Lower leg skin (tissue), 4 donors: ENCODE measurements at places on chromosomes 7 and 10.
A peak's percentile ranks its signal among the peaks of the same experiment; 100 is the strongest.

DNA sequence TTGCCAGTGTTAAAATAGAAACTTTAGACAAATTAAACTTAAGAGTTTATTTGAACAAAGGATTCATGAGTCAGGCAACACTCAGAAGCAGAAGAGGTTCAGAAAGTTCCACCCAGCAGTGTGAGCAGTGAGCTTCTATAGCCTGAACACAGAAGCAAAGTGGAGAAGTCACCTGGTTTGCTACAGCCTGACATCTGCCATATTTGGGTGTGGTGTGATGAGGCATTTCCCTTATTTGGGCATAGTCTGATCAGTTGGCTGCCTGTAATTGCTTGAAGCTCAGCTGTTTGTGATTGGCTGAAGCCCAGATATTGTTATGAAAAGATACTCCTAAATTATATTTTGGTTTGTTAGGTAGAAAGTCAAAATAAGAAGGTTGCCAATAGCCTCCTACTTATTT is 39.1 kb downstream of the VWC2 start:
- DNase-seq: no peak

GRCh38 chr7:132759482-132760243 is 183.4 kb upstream of the PLXNA4 start:
- DNase-seq: no peak

DNA sequence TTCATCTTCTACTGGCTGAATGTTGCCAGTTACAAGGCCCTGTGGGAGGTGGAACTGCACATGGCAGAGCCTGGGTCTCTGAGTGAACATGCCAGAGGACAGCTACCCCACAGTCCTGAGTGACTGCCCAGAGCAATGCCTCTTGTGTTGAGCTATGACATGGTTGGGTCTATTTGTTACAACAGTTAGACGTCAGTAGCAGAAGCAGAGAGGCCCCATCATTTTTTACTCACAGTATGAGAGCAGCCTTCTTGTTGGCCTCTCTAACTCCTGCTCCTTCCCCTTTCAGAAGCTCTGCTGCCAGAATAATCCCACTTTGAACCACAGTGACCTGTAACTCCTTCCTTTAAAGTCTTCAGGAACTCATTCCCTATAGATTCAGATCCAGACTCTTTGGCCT is 30.8 kb upstream of the NRP1 start:
- DNase-seq: no peak

- DNase-seq: no peak
Measured at GRCh38 chr7:145831616-145832206, 284.9 kb upstream of the CNTNAP2 start.

- DNase-seq: no peak
Measured at GRCh38 chr10:104123397-104123796, 1.4 kb downstream of the SFR1 start.

GRCh38 chr7:6252341-6252746 is 20.1 kb downstream of the CYTH3 start:
- DNase-seq: no peak

DNA sequence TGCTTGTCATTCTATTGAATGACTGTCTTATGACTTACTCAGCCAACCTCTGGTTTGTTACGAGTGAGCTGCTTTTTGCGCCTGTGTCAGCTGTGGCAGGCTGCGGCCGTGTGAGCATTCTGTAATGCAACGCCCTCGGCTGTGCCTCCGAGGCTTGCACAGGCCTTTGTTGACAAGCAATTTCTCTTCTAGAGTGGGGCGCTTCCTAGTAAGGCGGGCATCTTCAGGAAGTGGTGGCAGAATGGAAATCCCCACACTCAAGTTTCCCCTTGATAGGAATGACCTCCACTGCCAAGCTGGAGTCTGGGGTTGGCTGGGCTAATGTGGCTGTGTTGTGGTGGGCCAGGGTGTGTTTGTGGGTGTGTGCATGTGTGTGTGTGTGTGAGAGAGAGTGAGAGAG is 20.2 kb upstream of the TMEM178B start:
- DNase-seq: no peak

DNA sequence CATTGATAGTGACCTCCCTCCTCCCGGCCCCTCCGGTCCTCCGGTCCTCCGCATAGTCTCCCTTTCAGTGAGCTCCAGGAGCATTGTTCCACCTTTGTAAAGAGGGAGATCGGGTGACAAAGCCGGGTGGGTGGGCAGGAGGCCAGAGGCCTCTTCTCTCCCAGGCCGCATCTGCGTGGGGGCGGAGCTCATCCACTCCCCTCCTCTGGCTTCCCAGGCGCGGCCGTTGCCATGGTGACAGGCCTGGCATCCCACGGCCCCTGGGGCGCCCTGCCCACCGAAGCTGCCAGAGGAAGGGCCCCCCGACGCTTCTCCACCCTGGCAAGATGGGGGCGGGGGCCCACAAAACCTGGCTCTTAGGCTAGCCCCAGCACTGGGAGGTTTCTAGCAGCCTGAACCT is 4.4 kb upstream of the FZD9 start:
- no peak for DNase-seq

DNA sequence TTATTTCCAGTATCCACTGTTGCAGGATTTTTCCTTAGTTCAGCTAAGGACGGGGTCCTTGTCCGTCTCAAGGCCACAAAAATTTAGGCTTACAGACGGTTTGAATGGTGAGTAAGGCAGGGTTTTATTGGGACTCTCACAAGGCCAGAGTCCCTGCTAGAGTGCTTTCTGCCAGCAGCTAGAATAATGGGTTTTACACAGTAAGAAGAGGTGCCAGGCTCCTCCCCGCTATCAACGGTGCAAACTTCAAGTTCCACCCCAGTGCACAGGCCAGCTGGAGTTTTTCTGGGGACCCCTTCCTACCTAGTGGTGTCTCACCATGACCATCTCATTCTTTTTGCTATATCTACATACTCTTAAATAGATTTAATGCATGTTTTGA is 198.5 kb upstream of the KCTD7 start:
- DNase-seq: no peak

DNA sequence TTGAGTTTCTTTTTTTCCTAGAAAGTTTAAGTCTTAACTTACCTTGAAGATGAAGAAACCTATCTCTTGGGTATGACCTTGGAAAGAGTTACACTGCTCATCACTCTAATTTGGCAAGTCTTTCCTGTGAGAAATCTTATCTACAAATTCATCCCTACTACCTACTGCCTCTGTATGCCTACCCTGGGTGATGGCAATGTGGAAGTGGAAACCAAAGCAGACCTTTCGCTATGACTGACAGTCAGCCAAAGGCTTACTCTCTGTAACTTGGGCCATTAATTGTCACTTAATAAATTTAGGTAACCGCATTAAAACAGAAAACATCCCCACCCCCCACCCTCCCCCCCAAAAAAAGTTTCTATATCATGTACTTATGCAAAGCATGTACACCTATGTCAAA is 103.9 kb downstream of the CNOT4 start:
- DNase-seq: no peak

DNA sequence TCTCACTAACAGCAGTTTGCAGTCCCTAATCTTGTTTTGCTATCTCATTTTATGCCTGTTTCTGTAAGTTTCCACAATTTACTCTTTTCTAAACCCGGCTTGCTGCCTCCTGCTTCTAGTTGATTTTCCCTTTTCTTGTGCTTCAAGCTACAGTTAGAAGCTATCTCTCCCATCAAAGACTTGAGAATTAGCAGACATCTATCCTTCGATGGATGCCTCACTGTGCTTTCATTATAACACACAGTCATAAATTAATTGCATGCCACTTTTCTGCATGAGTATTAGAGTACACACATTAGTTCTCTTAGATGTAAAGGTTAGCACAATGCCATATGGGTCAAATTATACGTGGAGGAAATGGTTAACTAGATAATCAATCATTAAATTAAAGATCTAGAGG is 48.7 kb downstream of the SEMA3A start:
- DNase-seq: no peak

DNA sequence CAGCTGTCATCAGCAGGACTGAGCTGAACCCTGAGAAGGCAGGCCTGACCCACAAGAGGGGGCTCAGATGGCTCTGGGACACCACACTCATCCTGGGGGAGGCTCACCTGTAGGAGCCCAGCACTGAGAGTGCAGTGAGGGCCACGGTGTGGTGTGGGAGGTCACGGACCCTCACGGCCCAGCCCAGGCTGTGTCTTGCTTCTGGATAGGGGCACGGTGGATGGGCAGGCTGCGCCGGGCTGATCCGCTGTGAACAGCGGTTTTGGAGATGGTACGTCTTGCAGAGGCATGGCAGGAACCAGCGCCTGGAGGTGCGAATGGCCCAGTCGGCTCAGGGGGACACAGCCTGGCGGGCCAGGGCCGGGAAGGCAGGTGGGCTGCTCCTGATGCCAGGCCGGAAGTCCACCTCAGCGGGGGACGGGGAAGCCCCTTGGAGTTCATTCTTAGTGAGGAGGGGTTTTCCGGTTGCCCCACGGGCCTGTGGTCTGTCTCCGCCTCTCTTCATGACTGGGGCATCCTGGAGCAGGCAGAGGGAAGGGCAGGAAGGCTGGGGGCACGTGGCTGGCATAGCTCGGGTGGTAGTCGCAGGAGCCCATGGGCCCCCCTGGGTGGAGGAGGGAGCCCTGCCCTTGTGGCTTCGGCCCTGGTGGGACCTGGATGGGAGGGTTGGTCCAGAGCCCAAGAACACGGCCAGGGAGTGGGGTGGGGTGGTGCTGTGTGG is 112.5 kb downstream of the UNCX start:
- no peak for DNase-seq

- DNase-seq: no peak
Measured at GRCh38 chr7:141573511-141573910, 22.3 kb downstream of the AGK start.

- no peak for DNase-seq
Measured at GRCh38 chr10:127064474-127064873, 131.9 kb downstream of the INSYN2A start.

DNA sequence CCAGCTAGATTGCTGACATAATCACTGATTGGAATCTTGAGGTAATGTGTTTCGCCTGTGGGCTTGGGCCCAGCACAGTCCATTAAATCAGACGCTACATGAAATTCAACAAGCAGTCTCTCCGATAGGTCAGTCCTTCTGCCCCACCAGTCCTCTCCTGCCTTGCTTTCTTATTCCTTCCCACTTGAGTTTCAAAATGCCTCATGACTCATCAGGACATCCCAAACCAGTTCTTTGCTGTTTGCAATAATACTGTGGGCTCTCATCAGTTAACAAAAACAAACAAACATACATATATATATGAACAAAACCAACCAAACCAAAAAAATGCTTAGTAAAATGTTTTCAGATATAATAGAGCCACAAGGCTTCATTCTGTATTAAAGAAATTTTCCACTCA is 599.0 kb downstream of the SORCS1 start:
- DNase-seq: no peak

GRCh38 chr10:59383436-59383835 is 21.1 kb upstream of the FAM13C start:
- DNase-seq: no peak

DNA sequence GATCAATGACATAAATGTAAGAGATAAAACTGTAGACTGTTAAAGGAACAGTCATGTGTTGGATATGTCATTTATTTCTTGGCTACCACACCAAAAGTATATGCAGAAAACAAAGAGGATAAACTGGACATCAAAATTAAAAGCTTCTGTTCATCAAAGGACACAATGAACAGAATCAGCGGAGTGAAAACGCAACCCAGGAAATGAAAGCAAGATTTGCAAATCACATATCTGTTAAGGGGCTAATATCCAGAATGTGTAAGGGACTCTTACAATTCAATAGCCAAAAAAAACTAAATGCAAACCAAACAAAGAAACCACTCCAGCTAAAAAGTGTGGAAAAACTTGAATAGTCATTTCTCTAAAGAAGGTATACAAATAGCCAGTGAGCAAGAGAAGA is 164.3 kb downstream of the ZMYND11 start:
- no peak for DNase-seq

DNA sequence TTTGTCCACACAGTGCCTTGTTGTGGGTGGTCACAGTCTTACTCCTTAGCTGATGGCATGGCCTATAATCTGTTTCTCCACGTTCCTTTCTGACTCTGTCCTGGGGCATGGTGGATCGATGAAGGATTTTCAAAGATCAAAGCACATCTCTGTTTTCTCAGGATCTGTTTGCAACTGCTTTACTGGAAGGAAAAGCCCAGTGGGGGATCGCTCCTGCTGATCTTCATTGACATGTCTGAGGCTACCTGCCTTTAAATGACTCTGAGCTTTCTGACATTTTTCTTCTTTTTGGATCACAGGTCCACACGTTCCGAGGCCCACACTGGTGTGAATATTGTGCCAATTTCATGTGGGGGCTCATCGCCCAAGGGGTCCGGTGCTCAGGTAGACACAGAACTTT is 68.0 kb upstream of the PRR15 start:
- no peak for DNase-seq

- no peak for DNase-seq
Measured at GRCh38 chr10:103493362-103493915, at the start of gene NEURL1. NEURL1 (plus strand) TSS chr10:103493705; CDS start chr10:103494388, 683 bp downstream.

DNA sequence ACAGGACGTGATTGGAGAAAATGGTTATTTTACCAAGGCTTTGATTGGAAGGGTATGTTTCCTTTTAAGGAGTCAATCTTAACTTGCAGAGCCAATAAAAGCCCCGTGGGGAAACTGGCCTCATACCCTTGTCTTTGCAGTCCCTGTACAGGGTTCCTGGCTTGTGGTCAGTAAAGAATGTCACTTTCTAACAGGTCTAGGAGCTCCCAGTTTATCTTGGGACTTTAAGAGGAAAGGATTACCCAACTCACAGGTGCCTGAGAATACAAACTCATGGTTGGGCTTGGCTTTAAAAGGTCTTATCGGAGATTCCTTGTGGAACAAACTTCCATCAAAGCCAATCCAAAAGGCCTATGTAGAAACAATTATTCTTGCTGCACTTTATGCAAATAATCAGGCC is 221.8 kb downstream of the PHF14 start:
- DNase-seq: no peak

- DNase-seq: peak; percentile 72
Measured at GRCh38 chr7:131040467-131040932, 287.2 kb upstream of the MKLN1 start.

DNA sequence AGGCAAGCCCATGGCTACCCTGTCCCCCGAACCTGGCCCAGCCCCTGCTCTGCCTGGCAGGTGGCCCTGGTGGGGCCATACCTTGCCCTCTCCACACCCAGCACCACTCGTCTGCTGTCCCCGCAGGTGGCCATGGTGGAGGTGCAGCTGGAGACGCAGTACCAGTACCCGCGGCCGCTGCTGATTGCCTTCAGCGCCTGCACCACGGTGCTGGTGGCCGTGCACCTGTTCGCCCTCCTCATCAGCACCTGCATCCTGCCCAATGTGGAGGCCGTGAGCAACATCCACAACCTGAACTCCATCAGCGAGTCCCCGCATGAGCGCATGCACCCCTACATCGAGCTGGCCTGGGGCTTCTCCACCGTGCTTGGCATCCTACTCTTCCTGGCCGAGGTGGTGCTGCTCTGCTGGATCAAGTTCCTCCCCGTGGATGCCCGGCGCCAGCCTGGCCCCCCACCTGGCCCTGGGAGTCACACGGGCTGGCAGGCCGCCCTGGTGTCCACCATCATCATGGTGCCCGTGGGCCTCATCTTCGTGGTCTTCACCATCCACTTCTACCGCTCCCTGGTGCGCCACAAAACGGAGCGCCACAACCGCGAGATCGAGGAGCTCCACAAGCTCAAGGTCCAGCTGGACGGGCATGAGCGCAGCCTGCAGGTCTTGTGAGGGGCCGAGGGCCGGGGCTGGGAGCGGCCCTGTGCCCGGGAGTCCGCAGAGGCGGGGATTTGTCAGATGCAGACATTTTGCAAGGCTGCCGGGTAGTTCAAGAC is 13.2 kb downstream of the ORAI2 start:
- no peak for DNase-seq
